ENCODE measurements at places on chromosomes 1 and 21.

GRCh38 chr1:151501474-151501873 lies 9.7 kb upstream of the CGN start:
- DNase-seq = no peak

DNA sequence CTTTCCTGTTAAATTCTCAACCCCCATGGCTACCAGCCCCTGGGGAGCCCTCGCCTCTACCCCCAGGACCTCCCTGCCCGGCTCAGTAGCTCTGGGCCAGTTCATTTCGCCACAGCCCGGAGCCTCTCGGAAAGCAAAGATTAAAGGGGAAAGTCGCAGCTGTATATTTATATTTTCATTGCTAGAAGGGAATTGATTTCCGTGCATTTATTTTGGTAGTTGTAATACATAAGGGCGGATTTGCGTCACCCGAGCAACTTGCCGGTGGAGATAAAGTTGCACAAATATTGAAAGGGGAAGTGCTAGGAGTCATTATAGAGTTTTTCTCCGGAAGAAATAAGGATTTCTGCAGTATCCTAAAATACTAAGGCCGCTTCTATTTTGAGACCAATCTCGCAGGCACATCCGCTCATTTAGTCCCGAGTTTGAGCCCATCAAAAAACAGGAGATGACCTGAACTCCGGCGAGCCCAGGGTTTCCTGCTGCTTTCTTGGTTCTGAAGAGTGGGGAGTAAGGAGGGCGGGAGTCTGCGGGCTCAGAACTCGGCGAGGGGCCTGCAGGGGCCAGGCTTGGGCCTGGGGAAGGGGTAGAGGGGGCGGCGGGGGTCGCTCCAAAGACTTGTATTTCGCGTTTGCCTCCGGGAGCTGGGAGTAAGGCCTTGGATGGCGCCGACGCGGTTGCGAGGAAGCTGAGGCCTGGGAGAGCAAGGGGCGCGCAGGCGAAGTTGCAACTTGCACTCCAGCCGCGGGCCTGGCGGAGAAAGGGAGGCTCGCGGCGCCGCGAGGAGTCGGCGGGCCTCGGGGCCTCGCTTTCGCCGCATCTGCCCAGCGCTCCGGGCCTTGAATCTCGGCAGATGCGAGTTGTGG lies 2.5 kb upstream of the HLX start:
- DNase-seq = peak; percentile 67

- DNase-seq = no peak
These were observed 17.7 kb downstream of the TESK2 start for GRCh38 chr1:45473302-45473701.

DNA sequence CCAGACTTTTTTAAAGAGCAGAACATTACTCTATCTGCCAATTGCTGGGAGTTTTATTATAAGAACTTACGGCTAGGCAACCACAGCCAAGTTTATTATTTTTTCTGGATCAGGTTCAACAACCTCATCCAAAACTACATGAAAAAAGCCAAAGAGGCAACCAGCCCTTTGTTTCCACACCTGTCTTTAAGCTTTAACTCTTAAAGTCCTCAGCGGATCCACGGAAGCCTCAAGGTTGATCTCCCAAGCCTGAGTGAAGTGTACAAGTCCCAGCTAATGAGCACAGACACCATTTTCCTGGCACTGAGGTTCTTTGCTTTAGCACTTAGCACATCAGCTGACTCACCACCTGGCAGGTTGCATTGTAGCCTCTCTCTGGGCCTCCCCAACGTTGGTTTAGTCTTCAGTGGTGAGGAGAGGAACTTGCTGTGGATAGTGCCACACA lies 143.1 kb downstream of the TGFBR3 start:
- DNase-seq = peak; percentile 50

DNA sequence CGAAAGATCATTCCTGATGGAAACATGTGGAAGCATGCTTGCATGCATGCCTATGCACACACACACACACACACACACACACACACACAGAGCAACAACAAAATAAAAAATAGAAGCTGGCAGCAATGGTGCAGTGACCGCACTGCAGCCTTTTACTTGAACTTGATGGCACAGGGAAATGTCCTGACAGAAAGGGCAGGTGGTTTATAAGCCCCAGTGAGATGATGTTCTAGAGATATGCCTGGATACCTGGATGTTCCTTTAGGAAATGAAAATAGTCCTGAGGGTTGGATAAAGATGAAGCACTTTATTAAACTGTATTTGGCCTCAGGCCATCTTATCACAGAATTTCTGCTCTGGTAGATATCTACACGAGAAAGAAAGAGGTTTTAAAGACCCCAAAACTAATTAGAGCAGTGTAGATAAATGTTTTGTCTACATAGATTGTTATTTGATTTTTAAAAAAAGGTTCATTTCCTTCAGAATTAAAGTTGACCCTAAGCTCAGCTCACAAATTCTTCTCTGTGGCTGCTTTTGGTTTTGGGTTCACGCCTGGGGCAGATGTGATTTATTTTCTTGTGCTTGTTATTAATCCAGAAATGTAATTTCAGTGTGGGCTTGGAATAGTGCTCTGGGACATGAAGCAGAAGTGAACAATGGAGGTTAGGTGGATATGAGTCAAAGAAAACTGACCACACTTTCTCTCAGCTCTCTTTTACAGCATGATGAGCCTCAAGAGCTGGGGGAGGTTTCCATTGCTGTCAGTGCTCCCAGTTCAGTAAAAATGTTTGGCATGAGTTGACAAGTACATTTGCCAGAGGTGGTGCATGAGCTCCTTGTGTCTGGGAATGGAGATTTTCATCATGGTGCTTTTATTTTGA lies 22.9 kb downstream of the ADAM30 start:
- peak; percentile 82 for DNase-seq

DNA sequence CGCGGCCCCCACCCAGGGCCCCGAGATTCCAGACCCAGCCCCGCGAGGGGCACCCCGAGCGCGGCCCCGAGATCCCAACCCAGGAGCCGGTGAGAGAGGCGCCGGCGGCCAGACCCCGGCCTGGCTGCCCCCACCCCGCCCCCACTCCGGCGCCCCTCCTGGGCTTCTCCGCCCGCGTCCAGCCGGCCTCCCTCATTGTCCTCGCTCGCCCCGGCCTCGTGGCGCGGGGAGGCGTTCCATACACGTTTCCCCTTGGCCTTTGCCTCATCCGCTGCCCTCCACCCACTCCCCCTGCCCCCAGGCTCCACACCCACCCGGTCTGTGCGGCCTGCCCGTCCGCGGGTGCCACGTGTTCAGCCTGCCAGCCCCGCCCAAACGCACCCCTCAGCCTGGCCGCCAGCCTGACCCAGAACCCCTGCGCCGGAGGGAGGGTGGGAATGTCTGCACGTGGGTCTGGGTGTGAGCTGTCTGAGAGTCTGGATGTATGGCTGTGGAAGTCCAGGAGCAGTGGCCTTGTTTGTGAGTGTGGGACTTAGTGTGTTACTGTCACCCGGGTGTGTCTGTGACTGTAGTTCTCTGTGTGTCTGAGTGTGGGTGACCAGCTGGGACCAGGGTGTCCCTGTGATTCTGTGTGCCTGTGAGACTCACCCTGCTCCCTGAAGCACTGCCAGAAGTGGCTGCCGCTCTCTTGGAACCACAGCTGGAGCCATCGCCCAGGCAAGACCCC lies 681 bp downstream of the B4GALT2 start:
- peak; percentile 80 for DNase-seq

DNA sequence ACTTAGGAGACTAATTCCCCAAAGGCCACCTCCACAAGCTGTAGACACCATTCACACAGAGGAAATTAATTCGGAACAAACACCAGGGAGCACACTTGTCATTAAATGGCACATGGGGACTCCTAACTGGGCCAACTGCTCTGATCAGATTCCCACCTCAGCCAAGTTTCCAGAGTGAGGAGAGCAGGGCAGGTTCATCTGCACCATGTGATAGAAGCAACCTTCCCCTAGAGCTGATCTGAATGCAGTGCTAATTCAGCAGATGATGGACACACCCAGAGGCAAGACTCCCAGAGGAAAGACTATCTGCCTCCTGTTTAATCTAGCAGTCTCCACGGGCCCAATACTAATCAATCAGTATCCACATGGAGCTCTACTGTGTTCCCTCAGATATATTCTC lies 147.0 kb downstream of the VAV3 start:
- DNase-seq = no peak

DNA sequence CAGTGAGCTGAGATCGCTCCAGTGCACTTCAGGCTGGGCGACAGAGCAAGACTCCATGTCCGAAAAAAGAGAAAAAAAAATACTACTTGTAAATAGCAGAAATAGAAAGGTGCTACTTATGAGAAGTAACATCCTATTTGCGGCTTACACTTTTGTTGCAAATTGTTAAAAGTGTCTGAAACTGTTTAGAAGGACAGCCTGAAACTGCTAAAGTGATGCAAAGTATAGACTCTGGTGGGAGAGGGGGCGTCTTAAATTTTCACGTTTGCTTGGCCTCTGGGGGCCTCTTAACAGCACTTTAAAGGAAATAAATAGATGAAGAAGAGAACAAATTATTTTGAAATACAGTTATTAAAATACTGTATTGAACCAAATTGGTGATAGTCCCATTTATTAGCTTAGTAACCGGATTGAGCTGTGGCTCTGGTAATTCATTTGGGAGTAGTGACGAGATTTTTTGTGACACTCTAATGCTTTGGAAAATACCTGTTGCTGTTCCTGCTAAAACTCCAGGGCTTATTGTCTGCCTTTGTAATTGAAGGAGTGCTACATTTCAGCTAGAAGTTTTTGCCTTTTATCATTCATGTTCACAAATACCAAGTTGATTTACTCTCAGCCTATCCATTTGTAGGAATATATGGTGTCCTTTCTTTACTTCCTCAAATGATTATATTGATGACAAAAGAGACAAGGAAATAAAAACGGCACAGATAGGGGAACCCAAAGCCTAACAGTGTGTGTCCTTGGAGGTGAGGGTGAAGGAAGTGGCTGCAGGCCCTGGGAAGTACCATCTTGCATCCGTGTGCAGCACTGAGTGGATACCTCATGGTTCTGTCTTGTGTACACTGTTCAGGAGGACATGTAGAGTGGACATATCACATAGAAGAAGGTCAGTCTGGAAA lies 6.2 kb downstream of the PKNOX1 start:
- no peak for DNase-seq

DNA sequence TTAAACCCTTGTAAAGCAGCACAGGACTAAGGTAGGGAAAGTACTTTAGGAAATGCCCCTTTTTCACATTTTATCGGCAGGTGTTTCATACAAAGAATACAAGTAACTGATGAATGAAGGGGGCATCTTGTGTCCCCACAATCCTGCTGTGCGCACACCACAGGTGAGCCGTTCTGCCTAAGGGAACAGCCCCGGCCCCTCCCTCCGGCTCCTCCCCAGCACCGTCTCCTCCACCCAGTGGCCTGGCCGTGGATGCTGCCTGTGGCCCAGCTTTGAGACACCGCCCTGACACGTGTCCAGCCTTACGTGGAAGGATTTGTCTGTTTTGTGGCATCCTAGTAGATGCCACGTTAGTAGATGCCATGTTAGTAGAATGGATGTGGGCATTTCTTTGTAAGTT lies 12.8 kb downstream of the FAAP20 start:
- no peak for DNase-seq

GRCh38 chr1:10122926-10123325 lies 87.4 kb upstream of the KIF1B start:
- no peak for DNase-seq

- DNase-seq = no peak
These were observed 7.0 kb upstream of the ADORA1 start for GRCh38 chr1:203120325-203121153.

DNA sequence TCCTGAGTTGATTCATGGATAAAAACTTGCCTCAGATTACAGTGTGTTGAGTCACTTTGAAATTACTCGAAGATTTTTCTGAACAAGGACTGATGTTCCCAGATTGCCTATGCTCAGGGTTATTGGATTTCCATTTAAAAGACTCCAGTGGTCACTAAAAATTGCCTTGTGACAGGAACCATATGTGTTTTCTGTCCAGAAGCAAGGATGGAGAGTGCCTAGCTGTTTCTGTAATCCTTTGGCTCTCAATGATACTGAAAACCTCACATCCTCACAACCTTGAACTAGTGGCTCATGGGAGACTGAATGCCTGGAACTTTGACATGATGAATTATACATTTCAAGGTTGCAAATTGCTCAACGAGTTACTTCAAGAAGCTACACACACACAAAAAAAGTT lies 1271.8 kb downstream of the BRINP3 start:
- no peak for DNase-seq

- peak; percentile 13 for DNase-seq
These were observed 8.2 kb downstream of the SLC19A1 start for GRCh38 chr21:45533846-45534635.

- DNase-seq = no peak
These were observed 14.8 kb upstream of the KIF1B start for GRCh38 chr1:10195570-10195969.

GRCh38 chr1:188062456-188062855 lies 1233.7 kb downstream of the PLA2G4A start:
- DNase-seq = no peak

- DNase-seq = no peak
These were observed 11.5 kb downstream of the BTBD8 start for GRCh38 chr1:92091625-92092024.

DNA sequence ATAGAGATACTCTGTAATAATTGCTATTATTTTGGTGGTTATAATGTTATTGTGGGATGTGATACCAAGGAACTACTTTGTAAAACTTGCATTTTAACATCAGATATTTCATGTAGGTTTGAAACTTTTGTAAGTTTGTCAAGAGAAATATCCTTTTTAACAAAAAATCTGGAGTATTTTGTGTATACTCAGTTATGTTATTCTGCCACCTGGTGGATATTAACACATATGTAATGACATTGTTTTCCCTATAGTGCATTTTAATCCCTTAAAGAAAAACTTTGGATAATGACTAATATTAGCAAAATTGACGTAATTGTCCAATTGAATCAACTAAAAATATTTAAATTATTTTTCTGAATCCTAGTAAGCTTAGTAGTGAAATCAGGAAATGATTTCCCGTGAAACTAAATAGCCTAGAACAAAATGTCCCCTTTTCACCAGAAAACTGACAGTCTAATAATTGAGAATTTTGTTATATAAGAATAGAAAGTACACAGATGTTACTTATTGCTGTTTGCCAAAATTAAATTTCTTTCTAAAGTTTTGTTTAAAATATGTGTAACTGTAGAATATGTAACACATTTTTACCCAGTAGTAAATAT lies 39.6 kb downstream of the KCTD3 start:
- DNase-seq = no peak

DNA sequence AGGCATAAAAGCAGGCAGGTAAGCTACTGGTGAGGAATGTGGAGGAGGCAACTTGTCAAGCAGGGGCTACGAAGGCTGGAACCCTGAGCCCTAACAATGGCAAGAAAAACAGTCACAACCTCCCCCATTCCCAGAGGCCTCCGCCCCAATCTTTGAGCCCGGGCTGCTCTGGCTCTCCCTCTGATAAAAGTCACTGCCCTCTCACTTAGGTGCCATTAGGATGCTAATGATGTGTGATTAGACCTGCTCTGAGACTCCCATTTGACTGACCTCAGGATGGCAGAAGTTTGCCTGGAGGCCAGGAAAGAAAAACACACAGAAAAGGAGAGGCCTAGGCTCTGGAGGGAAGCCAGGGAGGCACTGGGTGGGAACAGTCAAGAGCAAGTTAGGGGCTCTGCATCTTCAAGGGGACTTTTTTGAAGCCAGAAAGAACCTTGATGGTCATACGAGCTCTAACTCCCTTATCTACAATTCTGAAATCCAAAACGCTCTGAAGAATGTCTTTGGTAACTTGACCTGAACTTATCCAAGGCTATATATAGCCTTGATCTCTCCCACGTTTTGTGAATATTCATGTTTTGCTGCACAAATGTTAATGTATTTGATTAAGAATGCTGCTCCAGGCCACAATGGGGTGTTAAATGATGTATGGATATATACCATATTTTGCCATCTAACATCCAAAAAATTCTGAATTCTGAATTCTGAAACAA lies 98.9 kb downstream of the TRABD2B start:
- DNase-seq = no peak

GRCh38 chr1:198903621-198904020 lies 264.8 kb downstream of the PTPRC start:
- no peak for DNase-seq
